ENCODE measurements at places on chromosomes 16 and 17. TPM values are rescaled to one million over a fixed set of nuclear protein-coding genes. Genes with fewer than 3 reads are reported as not detected.

DNA sequence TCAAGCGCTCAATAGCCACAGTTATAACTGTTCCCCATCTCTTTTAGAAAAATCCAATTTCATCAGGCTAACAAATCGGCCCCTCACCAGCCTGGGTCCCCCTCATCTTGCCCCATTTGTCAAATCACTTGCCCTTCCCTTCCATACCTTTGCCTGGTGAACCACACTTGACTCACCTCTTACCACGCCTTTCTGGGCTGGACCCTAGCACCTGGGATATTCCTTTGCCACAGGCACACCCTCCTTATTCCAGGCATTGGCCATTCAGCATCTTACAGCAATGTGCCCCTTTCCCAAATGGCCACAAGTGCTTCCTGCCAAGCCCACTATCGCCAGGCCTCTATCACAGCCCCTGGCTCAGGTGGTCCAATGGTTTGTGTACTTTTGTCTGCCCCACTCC lies 14.9 kb downstream of the CMTM4 start:
- no peak for DNase-seq

Gene C16orf46
- total RNA-seq, result 0.88 TPM

GRCh38 chr16:12258861-12259645 lies 282.5 kb downstream of the SNX29 start:
- no peak for DNase-seq

GRCh38 chr17:12055889-12056288 lies 35.2 kb downstream of the MAP2K4 start:
- DNase-seq, result no peak

DNA sequence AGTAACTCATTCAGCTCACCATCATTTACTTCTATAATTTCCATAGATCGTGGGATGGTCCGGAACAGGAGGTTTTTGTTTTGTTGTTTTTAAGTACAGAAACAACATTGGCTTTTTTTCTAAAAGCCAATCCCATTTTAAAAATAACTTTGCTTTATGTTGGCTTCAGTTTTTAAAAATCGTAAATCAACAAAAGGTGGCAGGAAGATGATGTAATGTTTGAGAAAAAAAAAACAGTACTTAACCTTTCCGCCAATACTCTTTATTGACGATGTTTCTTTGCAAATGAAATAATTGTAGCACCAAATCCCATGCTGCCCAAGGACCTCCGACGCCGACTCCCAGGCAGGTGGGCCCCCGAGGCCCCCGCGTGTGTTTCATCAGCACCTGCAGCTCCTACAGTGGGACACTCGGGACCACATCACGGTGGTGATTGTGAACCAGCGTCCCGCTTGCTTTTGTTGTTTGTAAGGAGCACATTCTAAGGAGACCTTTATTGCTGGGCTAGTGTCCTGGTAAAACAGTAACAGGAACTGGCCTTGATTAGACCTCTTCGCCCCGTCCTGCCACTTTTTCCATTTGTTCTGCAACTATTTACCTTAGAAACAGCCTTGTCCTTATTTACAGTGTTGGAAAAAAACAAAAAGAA lies 140.2 kb upstream of the CHMP6 start:
- DNase-seq, result no peak

GRCh38 chr16:58485184-58485887 lies 14.6 kb upstream of the NDRG4 start:
- DNase-seq, result no peak

Gene IL21R
- total RNA-seq, result 0.05 TPM

Measured in left ventricle myocardium inferior (tissue), 1 donor.